Stimulated activated CD4-positive, alpha-beta T cell treated with anti-CD3 and anti-CD28 coated beads, Interleukin-2, amount 100 ng/mL, for 24 hours (primary cell): ENCODE measurements at places on chromosomes 13 and 19.
A peak's percentile ranks its signal among the peaks of the same experiment; 100 is the strongest.

- DNase-seq = no peak
Observed at GRCh38 chr19:32532233-32532632, 48.8 kb upstream of the PDCD5 start.

DNA sequence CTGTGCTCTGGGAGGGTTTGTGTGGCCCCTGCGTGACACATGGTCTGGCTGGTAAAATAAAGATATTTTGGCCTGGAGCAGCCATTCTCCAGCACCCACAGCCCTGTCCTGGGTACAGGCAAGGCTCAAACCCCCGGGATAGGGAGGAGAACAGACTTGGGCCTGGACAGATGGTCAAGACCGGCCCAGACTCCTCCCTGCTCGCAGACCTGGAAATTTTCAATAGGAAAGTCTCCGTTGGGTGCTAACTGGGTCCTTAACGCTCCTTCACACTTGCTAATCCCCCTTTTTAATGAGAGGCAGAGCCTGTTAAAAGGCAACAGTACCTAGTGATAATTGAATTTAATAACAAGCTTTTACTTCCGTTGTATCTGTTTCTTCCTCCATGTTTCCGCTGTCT is 2.5 kb downstream of the PALM start:
- DNase-seq = no peak

- DNase-seq = no peak
Observed at GRCh38 chr13:72523049-72523448, 204.4 kb downstream of the MZT1 start.

DNA sequence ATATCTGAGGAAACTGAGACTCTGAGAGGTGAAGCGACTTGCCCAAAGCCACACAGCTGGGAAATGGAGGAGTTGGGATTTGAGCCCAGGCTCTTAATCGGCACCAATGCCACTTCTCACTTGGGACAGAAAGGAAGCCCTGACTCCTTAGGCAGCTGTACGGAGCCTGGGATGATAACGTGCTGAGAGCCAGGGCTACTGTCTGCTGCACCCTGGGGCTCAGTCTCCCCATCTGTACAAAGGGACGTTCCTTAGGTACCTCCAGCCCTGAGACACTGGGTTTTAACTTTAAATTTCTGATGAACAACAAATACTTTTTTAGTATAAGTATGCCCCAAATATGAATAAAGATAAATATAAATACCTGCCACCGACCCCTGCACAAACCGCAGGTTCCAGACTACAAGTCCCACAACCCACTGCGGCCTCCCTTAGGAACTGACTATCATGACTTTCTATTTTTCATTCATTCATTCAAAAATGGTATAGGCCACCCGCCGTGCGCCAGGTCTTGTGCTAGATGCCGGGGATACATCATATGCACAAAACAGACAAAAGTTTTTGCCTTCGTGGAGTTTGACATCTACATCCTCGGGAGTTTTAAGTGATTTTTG is 776 bp upstream of the NCLN start:
- peak; percentile 69 for DNase-seq

GRCh38 chr13:106774621-106775020 is 206.7 kb upstream of the ARGLU1 start:
- DNase-seq = no peak

DNA sequence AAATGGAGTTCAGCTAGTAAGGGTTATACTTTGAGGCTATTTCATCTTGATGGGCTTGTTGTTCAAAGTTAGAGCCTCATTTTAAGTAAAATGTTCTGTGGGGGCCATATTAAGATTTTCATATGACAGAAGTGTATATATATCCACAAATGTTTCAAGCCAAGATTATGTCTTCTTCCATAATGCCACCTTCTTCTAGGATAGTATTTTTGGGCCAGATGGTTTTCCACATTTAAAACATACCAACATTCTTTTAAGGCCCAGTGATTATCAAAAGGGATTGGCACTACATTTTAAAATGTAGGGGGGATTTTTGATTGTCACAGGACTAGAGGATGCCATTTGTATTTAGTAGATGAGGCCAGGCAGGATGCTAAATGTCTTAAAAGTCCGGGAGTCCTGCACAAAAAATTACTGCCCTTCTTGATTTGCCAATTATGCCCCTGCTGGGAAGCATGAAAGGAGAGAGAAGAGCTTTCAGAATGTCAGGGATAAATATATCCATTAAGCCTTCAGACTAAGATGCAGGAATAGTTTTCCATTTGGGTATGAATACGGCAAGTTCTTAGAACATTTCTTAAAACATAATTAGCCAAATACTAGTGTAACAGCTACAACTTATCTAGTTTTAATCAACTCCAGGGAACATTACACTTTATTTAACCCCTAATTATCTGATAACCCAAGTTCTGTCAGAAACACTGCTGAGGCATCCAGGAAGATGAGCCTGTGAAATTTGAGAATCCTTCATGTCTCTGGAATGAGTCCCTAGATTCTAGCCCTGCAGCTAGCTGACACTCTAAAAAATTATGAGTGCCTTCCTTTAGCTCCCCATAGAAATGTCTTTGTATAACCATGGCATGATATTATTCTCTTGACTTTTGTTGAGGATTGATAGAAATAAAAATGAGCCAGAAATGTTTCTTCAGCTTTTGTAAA is 34.0 kb downstream of the ITM2B start:
- no peak for DNase-seq

DNA sequence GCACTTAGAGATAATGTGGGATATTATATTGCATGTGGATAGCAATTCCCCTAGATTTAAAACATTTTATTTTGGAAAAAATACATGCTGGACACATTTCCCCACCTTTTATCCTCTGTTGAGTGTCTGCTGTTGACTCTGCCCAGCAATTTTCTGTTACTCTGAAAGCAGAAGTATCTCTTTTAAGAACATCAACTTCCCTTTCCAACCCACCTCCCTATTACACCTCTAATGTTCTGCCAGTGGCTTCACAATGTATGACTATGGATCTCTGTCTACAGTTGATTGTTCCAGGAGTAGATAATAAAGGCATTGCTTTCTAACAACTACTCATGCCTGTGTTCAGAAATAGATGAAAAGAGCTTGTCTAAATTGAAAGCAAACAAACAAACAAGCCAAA is 754.8 kb upstream of the SLITRK6 start:
- no peak for DNase-seq

DNA sequence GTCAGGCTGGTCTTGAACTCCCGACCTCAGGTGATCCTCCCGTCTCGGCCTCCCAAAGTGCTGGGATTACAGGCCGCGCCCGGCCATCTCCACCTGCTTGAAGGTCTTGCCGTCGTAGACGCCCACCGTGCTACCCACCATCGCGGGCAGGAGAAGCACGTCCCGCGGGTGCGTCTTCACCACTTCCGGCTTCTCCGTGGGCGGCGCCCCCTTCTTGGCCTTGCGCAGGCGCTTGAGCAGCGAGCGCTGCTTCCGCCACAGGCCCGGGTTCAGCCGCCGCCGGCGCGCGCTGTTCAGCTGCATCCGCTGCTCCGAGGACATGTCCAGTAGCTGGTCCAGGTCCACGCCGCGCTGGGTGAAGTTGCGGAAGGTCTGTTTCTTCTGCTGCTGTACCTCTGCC is 21.6 kb downstream of the EFNA2 start:
- DNase-seq = no peak

DNA sequence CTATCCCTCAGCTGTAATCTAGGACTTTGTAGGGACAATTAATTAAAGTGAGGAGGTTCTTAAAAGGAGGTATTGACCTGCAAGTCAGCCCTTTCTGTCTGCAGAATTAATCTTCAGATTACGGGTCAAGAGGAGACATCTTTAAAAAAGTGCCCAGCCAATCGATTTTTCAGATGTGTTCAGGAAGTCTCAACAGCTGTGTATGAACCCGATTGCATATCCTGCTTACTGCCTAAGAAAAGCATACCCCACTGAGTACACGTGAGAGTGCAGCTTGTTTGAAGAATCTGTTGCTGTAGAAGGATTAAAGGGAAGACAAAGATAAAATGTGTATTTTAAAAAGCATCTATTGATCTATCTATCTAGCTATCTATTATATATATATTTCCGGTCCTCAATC is 1194.5 kb downstream of the UQCRFS1 start:
- DNase-seq = no peak

GRCh38 chr19:29421196-29421545 is 104.6 kb upstream of the VSTM2B start:
- DNase-seq = no peak

DNA sequence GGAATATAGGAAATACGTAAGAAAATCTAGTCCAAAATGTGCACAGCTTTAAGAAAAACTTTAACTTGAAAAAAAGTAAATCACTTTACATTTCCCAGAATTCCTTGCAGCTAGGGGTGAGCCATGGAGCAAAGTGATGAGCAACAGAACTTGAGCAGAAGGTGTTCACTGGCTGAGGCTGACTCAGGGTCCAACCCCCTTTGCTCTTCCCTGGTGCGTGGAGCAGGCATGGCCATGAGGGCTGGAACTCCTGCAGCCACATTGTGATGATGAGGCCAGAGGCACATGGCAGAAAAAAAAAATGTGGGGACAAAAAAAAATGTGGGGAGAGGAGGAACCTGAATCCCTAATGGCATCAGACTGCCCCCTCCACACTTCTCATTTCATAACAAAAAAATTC is 9.9 kb upstream of the PLA2G4C start:
- no peak for DNase-seq

DNA sequence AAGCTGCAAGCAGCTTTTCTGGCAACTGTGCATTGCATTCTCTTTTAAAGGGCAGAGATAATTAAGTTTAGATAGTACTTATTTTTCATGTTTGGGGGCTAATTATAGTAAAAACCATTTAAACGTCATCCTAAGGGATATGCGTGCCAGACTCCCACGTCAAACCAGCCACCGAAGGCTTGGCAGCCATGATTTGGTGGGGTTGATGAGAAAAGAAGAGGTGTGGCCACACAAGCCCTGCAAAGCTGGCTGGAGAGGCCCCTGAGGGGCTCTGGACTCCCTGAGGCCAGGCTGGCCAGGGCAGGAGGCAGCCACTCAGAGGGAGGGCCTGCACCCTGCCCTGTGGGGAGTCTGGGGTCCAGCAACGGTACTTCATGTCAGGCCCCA is 17.5 kb downstream of the PEPD start:
- no peak for DNase-seq

DNA sequence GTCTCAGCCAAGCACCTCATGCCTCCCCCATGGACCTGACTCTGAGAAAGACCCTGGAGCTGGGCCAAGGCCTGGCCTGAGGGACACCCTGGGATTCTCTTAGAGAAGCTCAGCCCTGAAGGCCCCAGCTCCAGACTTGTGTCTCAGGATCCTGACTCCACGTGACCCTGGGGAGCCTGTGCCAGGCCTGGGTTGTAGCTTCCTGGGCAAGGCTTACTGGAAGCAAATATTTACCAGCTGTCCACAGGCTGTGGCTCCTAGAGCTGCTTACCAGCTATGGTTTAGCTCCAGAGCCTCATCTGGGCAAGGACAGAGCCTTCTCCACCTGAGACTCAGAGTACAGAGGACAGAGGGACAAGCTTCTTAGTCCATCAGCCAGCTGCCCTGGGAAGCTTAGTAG is 61.0 kb upstream of the CEACAM8 start:
- no peak for DNase-seq

DNA sequence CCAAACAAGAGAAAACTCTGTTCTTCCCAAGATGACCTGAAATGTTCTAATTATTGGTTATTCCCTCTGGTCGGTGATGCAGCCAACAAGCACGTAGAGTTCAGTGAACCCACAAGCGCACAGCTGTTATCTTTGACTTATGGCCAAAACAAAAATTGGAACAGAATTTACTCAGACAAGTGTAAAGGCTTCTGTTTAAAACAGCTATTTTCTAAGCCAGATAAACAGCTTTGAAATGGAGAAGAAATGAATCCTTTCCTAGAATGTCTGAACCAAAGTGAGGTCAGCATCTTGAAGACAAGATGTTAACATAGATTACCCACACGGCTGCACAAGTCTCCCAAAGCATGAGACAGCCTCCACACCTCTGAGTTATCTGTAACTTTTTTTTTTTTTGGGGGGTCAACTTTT is 669.2 kb downstream of the DIAPH3 start:
- no peak for DNase-seq

- no peak for DNase-seq
Observed at GRCh38 chr19:8307400-8307964, 676 bp downstream of the CD320 start.

DNA sequence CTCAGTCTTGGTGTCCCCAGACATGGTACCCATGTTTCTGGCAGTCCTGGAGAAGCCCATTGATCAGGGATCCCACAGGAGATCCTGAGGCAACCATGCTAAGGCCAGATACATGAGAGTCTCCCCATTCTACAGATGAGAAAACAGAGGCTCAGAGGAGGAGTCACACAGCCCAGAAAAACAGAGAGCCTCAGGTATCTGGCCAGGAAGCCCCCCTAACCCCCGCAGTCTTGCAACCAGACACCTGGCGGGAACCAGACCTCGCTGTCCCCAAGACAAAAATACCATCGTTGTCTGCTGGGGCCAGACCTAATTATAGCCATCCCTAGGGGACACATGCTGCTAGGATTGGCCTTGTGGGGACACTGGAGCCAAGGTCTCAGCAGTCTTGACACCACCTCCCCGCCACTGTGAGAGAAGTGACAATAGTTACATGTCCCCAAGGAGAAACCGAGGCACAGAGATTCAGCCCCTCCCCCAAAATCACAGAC is 1.6 kb upstream of the PDE4C start:
- DNase-seq = no peak

DNA sequence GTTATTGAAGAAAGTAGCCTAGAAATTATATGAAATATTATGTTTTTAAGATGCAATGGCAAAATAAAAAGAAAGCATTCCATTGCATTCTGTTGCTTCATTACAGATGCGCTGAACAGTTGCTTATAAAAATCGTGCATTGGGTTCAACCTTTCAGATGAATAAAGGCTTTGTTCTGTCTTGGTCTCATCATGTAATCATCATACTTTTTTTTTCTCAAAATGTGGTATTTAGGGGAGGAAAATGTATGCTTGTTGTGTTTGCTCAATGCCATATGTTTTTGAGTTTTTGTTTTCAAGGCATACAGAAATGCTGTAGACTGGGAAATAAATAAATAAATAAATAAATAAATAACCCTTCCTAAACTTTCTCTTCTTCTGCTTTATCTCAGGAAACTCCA is 1.1 kb upstream of the MBNL2 start:
- no peak for DNase-seq

DNA sequence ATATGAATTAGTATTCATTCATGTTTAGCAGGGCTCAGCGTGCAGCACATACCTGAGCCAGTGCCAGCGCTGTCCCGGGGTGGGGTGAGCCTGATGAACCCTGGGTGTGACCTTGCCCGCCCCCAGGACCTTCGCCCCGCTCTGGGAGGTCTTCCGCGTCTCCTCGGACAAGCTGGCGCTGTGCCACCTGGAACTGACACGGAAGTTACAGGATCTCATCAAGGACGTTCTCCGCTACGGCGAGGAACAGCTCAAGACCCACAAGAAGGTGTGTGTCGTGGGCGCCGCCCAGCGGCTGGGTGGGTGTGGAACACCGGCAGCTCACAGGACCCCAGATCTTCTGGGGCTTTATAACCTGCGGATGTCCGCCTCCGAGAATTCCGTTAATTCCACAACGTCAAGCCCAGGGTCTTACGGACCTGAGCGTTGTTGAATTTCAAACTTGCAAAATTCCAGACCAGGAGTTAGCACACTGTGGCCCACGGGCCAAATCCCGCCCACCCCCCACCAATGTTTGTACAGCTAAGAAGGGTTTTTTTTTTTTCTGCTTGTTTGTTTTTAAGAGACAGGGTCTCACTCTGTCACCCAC is 15.4 kb downstream of the FCHO1 start:
- no peak for DNase-seq
